H54 (cell line): ENCODE measurements at places on chromosomes 3 and 15.

DNA sequence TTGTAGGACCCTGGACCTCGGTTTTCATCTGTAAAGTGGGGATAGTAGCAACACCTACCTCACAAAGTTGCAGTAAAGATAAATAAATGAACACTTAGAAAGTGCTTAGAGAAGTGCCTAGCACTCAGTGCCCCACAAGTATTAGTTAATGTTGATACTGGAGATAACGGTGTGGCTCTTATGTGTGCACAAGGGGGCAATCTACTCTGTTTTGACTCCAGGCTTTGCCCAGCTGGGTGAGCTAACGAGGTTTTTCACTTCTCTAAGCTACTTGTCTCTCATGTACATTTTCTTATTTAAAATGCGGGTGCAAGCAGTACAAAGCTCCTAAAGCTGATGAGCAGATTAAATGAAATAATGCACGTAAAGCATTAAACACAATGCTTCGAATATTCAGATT lies 193.5 kb upstream of the ICE2 start:
- DNase-seq = no peak

GRCh38 chr15:67335534-67336222 lies 81.1 kb downstream of the IQCH start:
- no peak for DNase-seq

DNA sequence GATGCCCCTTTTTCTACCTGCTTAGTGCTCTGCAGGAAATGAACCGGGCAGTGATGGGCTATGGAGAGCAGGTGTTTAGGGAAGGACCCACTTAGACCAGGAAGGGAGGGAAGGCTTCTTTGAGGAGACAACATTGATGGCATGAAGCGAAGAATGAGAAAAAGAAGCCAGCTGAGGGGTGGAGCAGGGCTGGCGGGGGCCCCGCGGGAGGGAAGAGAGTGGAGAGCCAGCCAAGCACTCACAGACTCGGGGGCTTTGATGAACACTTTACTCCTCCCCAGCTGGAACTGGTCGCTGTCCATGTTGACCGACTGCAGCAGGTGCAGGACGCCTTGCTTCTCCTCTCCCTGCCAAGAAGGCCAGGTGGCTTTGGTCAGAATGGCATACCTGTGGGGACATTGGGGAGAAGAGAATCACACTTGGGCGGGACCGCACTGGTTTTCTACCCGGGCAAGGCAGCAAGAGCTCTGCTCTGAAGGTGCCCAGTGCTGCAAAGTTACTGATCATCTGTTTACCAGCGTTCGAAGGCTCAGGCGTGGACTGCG lies 28.4 kb upstream of the LDHAL6B start:
- no peak for DNase-seq

- no peak for DNase-seq
These were observed 108.1 kb downstream of the KLF13 start for GRCh38 chr15:31434588-31435260.

DNA sequence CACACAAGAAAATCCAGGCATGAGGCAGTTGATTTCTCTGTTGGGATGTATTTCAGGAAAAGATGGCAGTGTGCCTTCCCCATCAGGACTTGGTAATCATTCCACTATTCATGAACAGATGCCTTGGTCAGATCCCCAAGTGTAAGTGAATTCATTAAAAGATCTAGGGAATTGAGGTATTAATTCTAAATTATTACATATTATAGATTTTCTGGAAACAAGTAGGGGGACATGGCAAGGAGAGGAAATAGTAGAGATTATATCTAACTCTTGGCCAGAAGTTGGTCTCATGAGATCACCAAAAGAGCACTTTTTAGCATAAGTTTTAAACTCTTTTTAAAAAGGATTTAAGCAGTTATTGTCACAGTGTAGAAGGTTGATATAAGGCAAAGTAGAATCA lies 74.4 kb upstream of the MDFIC2 start:
- DNase-seq = no peak

GRCh38 chr3:168322941-168323340 lies 227.2 kb upstream of the GOLIM4 start:
- no peak for DNase-seq

- peak; percentile 94 for DNase-seq
These were observed 2.9 kb upstream of the FAM43A start for GRCh38 chr3:194682694-194683310.

DNA sequence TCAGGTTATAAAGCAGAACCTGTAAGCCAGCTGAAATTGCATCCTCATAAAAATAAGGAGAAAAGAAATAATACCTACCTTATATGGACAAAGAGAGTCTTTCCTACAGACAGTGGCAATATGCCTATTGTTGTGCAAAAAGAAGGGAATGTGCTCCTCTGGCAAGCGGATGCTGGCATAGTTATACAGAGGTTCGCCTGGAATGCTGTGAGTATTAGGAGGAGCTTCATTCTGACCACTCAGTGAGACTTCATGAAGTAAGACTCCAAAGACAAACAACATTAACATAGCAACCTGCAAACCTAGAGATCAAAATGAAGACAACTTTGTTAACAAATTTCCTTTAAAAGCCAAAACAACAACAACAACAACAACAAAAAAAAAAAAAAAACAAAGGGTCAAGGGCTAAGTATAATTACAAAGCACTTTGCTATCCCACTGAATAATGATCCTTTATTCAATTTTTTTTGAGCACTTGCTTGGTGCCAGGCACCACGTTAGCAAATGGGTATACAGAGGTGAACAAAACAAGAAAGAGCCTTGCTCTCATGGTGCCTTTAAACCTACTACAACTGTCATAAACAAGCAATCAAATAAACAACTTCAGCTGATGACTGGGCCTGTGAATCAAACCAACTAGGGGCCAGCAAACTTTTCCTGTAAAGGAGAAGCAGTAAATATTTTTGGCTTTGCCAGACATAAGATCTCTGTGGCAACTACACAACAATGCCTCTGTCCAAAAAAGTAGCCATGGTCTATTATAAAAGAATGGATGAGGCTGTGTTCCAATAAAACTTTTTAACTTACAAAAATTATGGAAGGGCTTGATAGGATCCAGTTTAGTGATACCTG lies 3.7 kb downstream of the EOGT start:
- no peak for DNase-seq

DNA sequence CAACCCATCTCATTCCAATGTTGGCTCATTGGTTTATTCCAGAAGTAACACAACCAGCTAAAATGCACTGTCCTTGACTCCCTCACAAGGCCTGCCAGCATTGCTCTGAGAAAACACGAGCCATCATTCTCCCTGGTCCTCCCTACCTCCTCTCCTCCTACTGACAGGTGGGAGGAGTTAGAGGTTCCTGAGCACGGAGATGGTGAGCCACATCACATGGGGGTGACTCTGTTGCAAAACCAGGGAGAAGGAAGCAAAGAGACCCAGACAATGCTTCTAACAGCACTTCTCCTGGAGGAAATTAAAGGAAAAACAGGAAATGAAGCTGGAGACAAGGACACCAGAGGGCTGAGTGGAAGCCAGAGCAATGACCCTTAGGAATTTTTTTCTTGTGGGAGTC lies 667.4 kb downstream of the NTRK3 start:
- DNase-seq = no peak

GRCh38 chr15:37891766-37892368 lies 42.6 kb upstream of the TMCO5A start:
- no peak for DNase-seq

GRCh38 chr15:71495398-71495780 lies 315.0 kb upstream of the NR2E3 start:
- no peak for DNase-seq

DNA sequence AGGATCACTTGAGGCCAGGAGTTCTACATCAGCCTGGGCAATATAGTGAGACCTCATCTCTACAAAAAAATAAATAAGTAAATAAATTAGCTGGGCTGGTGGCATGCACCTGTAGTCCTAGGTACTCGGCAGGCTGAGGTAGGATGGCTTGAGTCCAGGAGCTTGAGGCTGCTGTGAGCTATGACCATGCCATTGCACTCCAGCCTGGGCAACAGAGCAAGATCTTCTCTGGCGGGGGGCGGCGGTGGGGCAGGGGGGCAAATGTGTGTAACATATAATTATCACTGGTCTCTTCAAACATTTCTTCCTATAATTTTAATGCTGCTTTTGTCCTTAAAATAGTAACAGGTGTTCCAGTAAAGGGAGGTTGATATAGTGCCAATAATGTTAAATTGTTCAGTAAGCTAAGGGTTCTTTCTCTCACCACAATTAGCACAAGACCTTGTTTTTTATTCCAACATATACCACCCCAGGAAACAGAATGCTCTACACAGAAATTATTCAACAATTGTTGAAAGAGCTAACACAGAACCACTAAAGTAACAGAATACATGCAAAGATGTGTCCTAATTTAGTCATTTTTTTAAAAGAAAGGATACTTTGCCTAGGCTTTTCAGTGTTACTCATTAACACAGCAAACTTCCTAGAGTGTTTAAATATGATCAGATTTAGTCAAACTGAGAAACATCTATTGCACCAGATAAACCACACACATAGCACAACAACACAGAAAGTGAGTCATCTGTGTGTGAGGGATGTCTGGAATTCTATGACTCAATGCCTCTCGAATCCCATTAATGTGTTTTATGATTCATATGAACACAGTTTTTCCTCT lies 29.1 kb downstream of the ANKRD28 start:
- peak; percentile 45 for DNase-seq

DNA sequence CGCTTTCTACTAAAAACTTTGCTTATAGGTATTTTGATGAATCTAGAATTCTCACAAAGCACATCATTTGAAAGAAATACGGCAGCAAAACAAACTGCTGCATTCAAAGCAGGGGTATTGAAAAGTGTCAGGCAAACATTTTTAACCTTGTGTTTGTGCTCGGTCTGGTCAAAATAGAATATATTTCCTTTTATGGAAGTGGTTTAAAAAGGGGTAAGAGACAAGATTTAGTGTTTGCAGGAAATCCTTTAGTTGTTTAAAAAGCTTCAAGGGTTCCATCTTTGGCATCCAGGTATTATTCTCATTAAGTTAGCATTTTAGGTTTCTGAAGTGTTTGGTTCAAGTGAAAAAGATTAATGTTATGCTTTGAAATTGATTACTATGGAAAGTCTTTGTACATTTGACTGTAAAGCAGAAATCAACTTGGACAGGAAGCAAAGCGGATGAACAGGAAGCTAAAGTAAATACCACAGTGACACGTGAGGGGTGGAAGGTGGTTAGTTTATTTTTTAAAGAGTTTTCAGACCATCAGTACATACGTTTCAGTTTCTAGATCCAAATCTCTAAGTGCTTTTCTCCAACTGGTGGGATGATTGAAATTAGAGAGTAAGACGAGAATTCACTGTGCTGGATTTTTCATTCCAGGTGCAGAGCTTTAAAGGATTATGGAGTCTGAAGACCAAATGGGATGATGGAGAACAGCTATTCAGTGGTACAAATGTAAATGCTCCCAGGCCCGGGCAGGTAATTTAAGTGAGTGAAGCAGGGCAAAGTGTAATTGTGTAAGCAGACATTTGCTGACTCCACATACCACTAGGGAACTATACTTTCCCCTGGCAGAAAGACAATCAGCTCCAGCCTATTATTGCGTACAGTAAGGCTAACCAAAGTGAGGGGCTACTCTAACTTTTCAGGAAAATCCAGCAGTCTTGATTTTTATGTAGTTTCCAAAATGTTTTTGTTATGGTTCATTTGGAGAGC lies 341.8 kb upstream of the TBL1XR1 start:
- no peak for DNase-seq

GRCh38 chr15:66700412-66700801 lies 1.6 kb upstream of the SMAD6 start:
- no peak for DNase-seq

- no peak for DNase-seq
These were observed 1165.1 kb downstream of the ROBO2 start for GRCh38 chr3:78204977-78205376.

DNA sequence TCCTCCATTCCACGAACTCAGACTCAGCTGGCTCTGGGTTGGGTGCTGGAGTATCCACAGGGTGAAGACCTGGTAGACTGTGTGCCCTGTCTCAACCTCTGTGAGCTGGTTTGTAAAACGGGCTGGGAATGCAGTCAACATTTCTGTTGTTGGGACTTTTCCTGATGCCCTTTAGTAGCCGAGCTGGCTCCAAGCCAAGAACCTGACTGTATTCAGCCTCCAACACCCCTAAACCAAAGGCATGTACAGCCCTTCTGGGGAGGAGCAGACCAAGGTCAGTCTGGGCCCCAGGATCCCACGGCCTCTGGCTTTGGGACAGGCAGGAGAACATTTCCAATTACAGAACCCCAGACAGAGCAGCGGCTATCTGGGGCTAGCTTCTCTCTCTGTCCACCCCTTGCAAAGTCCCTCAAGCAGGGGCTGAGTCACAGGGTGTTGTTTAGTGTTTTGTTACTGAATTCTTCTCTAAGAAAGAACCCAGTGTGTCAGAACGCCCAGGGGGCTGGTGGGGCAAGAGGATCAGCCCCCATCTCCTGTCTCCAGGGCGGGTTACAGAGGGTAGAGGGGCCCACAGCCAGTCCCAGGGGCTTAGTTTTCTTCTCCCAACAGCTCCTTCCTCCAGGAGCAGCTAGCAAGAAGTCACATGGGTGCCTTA lies 56.8 kb upstream of the SLC6A6 start:
- peak; percentile 45 for DNase-seq

GRCh38 chr15:39942753-39943150 lies 8.8 kb downstream of the EIF2AK4 start:
- DNase-seq = no peak

- DNase-seq = no peak
These were observed 11.4 kb upstream of the OCA2 start for GRCh38 chr15:28110481-28110881.

- no peak for DNase-seq
These were observed 57.1 kb downstream of the SHQ1 start for GRCh38 chr3:72791161-72791560.

- DNase-seq = no peak
These were observed 136.8 kb downstream of the TPRG1 start for GRCh38 chr3:189308608-189309007.

- DNase-seq = no peak
These were observed 119.7 kb downstream of the CD47 start for GRCh38 chr3:107970993-107971580.

DNA sequence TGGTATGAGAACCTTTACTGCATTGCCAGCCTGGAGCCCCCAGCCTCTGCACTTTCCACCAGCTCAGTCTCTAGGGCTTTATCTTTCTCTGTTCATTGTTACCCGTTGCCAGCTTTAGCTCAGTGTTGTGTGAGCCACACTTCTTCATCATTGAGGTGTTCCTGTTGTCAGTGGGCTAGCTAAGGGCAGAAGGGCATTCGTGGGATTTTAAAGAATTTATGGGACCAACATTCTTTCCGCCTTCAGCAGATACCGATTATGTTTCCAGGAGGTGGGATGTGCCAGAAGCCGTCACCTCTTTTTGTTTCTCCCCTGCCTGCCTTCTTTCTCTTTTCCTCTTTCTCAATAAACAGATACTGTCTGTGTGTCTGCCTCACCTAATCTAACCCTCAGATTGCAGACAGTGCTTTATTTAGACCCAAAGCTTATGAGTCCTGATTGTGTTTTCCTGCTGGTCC lies 64.5 kb downstream of the PGPEP1L start:
- no peak for DNase-seq
